ENCODE measurements at places on chromosomes 2 and 18. TPM values are rescaled to one million over a fixed set of nuclear protein-coding genes. Genes with fewer than 3 reads are reported as not detected.

GRCh38 chr18:35582899-35583558, 1.5 kb downstream of the GALNT1 start:
- DNase-seq, result no peak

HOXD4 gene
- not detected for total RNA-seq

GRCh38 chr2:182182436-182182835, 196.8 kb downstream of the PPP1R1C start:
- DNase-seq, result no peak

KIF5C gene
- 0.13 TPM for total RNA-seq

DNA sequence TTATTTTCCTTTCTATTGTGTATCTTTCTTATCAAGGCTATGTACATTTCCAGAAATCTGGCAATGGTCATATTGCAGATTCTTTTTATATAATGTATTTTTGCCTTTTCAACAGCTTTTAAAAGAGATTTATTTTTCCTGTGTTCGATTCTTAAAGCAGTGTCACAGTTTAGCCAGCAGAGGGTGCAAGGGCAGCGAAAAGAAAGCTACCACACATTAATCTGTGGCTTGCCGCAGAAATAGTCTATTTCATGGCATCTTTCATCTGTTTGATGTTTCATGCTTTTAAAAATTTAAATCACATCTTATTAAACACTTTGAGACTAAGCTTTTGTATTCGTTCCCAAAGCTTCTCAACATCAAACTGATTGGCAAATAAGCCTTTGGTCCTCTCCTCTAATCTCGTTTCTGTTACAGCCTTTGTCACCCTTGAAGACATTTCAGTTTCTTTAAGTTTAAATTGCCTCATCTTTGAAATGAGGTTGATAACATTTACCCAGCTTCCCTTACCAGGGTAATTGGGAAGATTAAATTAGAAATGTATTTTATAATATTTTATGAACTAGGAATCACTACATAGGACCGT, 73.3 kb downstream of the PIK3C3 start:
- DNase-seq, result peak; percentile 2

DNER gene
- 84.8 TPM for total RNA-seq

DNA sequence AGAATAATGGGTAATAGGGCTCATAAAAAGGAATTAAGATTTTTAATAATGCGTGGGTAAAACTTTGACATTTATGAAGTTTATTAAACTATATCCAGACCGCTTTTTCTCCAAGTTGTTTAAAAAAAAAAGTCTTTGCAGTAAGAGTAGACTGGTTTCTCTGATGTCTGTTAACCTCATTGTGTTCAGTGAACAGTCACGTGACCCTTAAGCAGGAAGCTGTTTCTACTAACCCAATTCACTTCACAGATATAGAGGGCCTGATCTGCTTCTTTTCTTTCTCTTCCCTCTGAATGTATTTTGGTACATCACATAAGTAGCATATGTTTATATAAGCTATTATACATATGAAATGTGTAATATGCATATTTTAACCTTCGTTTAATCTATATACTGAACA, 1011.3 kb upstream of the CELF4 start:
- no peak for DNase-seq

DNA sequence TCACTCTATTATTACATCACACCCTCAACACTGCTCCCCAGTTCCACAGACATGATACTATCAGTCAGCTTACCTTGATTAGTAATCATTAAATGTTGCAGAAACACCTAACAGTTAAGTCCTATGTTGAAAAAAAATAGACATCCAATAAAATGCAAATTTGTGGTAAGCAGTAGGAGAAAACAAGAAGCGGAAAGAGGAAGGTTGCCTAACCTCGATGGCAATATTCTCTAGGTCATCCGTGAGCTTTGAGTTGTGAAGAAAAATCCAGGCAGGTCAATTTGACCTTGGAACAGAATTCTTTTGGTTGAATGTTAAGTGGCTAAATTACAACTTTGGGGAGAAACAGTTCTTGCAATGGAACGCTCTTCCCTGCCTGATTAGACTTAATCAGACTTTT, 264.4 kb downstream of the AFF3 start:
- DNase-seq, result no peak

IL36B gene
- total RNA-seq, result not detected

GRCh38 chr18:39960550-39960949, 1994.5 kb upstream of the PIK3C3 start:
- no peak for DNase-seq

CXCR2 gene
- total RNA-seq, result not detected

DNA sequence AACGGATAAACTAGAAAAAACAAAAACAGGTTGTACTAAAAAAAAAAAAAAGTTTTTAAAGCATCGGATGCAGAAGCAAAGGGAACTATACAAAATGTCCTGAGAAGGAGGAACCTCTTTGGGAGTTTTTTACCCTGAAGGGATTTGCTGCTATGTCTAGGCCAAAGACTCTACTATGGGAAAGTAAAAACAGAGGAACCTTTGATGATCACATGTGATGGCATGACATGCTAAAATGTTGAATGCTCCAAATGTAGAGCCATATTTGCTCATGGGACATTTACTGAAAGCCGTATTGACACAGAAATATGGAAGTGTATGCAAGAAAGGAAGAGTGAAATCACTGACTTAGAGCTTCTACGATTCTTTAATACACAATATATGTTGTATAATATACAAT, 992.0 kb upstream of the ZEB2 start:
- DNase-seq, result no peak

DSEL gene
- 6.2 TPM for total RNA-seq

Data from MG63 (cell line).